ENCODE measurements at places on chromosomes 7 and 10.

DNA sequence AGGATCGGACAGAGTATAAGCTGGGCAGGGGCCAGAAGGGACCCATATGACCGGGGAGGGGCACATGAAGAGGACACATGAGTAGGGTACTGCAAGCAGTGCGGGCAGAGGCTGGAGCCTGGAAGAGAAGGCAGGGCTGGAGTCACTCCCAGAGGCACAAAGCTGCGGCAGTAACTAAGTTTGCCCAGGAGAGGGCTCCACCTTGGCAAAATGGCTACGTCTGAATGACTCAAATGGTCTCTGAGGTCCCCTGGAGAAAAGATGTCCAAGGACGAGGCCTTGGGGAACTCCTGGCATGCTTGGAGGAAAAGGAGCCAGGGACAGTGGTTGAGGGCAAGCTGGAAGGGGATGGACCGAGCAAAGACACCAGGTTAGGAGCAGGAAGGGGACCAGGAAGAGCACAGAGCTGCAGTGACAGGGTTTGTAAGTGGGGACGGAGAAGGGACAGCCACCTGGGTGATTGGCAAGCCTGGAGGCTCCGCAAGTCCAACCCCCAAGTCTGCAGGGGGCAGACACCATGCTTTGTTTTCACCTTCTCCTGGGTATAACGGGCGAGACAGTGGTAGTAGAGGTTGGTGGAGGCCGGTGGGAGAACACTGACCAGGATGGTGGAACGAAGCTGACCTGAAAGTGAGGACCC is 43.1 kb upstream of the LBX1 start:
- peak; percentile 48 for DNase-seq

GRCh38 chr7:150937848-150938561 is 40.1 kb downstream of the KCNH2 start:
- no peak for DNase-seq

DNA sequence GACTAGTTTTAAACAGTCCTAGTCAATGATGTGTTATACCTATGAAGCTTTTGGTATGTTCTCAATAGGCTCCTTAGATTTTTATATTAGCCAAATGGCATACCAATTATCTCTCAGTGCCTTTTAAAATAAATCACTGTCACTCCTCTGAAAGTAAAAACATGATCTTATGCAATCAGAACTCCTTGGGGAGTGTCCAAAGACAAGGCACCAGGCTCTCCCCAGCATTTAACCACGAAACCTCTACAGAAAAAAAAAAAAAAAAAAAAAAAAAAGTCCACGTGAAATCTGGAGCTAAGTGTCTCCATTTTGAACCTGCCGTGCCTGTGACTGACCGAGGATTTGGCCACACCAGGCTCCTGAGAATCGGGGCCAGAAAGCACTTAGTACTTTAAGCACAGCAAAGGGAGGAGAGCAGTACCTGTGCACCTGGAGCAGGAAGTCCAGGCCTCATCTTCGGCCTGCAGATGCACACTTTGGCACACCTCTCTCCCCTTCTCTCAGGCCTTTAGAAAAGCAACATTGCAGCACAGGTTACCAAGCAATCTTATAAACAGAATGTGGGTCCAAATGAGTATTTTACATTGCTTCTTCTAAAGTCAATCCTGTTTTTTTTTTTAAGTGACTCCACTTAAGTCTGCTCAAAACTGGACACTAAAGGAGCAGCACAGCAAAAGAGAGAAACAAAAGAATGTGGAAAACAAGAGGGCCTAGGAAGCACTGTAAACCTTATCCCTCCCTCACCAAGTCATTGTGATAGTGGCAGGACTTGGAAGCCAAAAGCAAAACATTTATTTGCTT is 1.5 kb downstream of the FAM13C start:
- DNase-seq: no peak

GRCh38 chr10:3702569-3702968 is 82.4 kb downstream of the KLF6 start:
- no peak for DNase-seq

- no peak for DNase-seq
Observed at GRCh38 chr7:5381071-5381772, 42.4 kb downstream of the TNRC18 start.

DNA sequence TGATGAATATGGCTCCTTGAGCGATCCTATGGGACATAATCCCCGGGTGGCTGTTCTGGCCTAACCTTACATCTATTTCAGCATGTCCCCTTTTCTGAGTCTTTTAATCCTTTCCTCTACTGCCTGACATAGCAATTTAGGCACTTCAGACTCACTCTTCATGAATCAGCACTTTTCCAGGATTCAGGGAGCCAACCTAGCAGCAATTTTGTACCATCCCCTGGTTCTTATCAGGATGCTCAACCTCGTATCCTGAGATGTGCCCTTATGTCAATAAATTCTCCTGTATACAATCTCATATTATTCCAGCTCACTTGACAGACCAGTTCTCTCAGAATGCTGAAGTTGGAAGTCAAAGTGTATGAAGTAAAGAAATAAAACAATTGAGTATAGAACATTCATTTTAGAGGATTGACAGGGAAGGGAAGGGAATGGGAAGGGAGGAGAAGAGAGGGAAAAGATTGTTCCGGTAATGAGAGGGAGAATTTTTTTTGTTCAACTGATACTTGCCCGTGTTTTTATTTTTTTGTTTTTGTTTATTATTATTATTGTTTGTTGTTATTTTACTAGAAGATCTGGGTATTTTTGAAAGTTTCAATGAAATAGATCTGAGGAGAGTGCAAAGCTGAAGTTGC is 8.2 kb upstream of the ZC3HAV1 start:
- DNase-seq: no peak
